Natural killer cell treated with Interleukin-12 subunit alpha and Interleukin-12 subunit beta and Interleukin-15 and Interleukin-18, amount 100 ng/mL, for 72 hours (primary cell): ENCODE measurements at places on chromosomes 7 and 10. TPM values are rescaled to one million over a fixed set of nuclear protein-coding genes. Genes with fewer than 3 reads are reported as not detected.

Gene SFTPA1
- not detected for total RNA-seq

Gene DRGX
- total RNA-seq: not detected

Gene SEMA3A
- total RNA-seq: 4.0 TPM

DNA sequence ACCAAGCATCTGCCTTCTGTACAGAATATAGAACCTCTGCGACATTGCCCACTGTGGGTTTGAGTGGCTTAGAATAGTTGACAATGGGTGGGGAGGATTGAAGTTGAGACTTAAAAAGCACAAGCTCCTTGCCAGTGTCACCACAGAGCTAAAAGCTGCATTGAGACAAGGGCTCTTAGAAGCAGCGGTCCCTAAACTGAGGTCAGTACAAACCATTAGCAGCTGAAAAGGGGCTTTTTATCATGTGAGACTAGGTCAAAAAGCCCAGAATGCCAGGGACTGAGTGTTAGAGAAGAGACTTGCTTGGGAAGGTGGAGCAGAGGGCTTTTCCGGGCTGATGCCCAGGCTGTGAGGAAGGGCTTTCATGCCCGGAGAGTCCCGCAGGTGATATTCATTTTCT lies 91.3 kb downstream of the POU6F2 start:
- DNase-seq: no peak

DNA sequence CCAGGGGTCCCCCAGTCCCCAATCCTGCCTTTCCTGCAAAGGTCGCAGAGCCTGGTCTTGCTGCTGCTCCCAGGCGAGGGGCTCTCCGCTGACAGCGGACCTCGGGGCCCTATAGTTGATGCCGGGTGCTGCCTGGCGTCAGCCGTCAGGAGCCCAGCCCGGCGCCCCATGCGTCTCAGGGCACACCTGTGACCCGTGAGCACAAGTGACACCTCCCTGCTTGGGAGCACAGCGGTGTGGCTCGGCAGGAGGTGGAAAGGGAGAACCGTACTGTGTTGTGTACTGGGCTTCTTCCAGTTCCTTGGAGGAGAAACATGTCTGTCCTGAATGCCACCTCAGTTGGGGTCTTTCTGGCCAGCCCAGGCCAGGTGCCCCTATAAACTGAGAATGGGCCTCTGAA lies 56.7 kb downstream of the LHPP start:
- DNase-seq: no peak

- no peak for DNase-seq
These were observed 37.2 kb downstream of the HEPACAM2 start for GRCh38 chr7:93188870-93189634.

GRCh38 chr7:149870274-149870673 lies 3.5 kb upstream of the ATP6V0E2 start:
- DNase-seq: no peak

DNA sequence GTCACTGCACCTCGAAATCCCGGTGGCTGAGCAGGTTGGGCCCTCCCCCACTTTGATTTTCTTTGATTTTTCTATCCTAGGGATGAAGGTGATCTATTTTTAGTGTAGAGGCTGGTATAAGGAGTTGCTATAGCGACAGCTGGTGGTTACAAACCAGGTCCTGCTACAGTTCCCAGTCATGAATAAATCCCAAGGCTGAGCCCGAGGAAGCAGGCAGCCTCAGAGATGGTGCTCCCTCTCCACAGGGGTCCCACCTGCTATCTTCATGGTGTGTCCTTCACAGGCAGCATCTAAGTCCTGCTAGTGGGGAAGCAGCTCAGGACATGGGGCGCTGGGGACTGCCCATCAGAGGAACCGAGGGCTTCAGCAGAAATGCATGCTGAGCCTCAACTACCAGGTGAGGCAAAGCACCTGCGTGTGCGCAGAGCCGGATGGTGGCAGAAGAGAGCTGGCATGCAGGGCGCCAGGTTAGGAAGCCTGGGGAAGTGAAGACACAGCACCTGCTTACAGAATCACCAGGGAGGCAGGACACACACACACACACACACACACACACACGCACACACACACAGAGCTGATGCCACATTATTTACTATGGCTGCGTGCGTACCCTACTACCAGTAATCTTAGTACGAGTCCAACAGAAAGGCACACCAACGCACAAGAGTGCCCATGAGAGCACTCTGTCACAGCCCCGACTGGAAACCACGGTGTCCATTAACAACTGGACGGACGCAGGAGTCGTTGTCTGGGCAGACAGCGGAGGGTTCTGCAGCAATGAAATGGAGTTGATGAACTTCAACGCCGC lies 150.9 kb downstream of the PRKAG2 start:
- no peak for DNase-seq

DNA sequence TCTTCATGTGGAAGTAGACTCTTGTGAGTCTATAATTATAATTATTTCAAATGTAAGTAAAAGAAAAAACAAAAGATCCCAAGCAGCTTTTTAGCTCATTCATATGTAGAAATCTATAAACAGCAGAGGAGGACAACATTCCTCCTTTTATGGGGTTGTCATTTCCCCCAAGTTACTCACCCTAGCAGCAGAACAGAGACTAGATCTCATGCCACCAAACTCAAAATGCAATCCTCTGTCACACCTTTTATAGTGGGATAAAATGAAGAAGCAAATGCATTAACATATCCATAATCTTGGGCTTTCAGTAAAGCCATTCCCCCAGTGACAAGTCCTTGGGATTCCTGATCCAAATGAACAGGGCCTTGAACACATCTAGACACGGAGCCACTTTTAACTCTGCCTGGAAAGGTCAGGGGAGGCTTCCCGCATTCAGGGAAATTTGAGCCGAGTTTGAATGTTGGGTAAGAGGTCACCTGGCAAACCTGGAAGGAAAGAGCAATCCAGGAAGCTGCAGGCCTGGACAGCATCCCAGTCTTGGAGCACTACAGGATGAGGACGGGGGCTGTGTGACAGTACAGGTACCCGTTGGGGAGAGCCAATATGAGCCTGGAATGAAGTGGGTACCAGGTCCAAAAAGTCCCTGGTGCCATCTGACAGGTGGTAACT lies 76.4 kb downstream of the DOCK4 start:
- DNase-seq: no peak

DNA sequence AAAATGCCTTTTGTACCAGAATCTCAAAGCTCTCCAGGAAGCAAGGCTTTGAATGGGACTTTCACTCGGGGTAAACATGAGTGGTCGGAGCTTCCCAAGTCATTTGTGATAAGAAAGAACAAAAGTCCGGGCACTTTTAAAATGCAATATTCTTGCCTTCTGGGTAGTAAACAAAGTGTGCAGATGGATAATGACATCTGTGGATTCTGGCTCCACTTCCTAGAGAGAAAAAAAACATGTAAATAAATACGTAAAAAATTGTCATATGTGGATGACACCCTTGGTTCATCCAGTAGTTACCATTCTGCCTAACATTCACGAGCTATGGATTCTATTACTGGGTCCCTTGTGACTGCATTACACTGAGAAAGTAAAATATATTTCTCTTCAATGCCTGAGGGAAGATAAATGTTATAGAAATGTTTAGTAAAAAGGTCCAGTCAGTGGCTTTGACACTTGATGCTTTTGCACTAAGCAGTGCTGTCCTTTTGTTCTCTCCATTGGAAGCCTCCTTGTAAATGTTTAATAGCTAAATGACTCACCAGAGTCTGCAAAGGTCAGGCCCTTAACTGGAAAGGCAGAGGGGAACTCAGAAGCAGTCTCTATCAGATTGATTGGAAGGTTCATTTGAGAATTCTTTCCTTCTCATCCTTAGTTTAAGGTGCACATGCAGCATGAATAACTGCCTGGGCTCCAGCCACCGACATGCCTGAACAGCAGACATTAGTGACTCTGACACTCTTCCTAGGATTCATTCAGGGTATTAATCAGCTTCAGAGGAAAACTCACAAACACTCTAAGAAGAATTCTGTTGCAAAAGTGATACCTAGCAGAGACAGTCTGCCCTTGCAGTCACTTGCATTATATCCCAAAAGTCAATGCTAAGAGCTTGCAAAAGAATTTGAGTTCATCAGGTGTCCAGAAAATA lies 11.7 kb upstream of the EDRF1 start:
- no peak for DNase-seq

DNA sequence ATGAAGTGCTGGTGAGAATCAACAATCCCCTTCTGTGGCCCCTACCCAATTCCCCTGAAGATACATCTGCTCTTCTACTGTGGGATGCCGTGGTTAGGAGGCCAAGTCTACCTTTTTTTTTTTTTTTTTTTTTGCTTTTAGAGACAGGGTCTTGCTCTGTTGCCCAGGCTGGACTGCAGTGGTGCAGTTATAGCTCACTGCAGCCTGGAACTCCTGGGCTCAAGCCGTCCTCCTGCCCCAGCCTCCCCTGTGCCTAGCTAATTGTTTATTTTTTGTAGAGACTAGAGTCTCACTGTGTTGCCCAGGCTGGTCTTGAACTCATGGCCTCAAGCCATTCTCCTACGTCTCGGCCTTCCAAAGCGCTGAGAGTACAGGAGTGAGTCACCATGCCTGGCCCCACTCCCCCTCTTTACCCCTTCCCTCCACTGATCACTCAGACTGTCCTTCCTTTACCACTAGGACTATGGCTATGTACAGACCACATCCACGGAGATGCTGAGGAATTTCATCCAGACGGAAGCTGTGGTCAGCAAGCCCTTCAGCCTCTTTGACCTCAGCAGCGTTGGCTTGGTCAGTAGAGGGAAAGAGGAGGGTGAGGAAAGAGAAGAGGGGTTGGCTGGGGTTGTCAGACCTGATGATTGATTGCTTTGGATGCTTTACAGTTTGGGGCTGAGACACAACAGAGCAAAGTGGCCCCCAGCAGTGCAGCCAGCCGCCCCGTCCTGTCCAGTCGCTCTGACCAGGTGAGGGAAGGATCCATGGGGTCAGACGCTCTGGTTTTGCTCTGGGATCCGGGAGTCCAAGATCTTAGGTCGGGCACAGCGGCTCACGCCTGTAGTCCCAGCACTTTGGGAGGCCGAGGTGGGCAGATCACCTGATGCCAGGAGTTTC lies 1.8 kb downstream of the AP4M1 start:
- no peak for DNase-seq

DNA sequence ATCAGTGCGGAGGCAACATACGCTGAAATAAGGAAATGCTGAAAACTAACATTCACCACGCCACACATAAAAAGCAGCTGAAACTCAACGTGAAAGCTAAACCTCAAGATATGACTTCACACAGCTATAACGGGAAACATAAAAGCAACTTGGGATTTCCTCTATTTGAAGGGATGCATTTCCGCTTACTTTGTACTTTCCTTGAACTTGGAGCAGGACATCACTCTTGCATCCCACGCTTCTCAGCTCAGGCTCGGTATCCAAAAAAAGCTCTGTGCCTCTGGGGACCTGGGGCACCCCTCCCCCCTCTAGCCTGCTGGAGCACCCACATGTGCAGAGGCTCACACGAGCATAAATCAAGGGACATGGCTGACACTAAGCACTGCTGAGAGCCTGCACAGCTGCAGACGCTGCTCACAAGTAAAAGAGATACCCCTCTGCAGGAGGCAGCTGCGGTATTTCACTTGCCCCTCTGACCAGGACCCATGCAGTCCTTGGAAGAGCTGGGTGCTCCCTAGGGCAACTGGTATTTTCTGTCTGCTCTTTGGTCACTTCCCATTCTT lies 34.2 kb downstream of the PARD3 start:
- DNase-seq: no peak

Gene CAMK1D
- total RNA-seq: 16.3 TPM

Gene AMZ1
- total RNA-seq: not detected
